Vein endothelial cell (primary cell): ENCODE measurements at places on chromosomes 2 and 18. TPM values are rescaled to one million over a fixed set of nuclear protein-coding genes. Genes with fewer than 3 reads are reported as not detected.

The PLA2R1 gene
- total RNA-seq = 13.8 and 32.0 TPM in 2 replicates

The CYP1B1 gene
- total RNA-seq = 1.3 and 1.6 TPM in 2 replicates

The MOGAT1 gene
- total RNA-seq = not detected in 2 replicates

The DLGAP1 gene
- total RNA-seq = 0.10 and 7.5 TPM in 2 replicates

The POU3F3 gene
- under 0.01 TPM in 1 of 2 replicates, not detected in the other for total RNA-seq

The REG3A gene
- total RNA-seq = not detected in 2 replicates

The GPR45 gene
- total RNA-seq = not detected in 2 replicates

The PLGLB1 gene
- total RNA-seq = 0.57 and 1.3 TPM in 2 replicates

The CFAP210 gene
- total RNA-seq = not detected in 2 replicates

The NYAP2 gene
- total RNA-seq = not detected in 2 replicates

The MBOAT2 gene
- total RNA-seq = 5.6 and 8.3 TPM in 2 replicates

The STK36 gene
- total RNA-seq = 14.7 and 20.7 TPM in 2 replicates

The ABCB11 gene
- 0.57 and 0.98 TPM in 2 replicates for total RNA-seq

The GALR1 gene
- total RNA-seq = not detected in 2 replicates

The EVX2 gene
- not detected in 2 replicates for total RNA-seq

The SYT4 gene
- total RNA-seq = not detected in 2 replicates

The VAMP5 gene
- total RNA-seq = 40.1 and 44.1 TPM in 2 replicates

The MYO5B gene
- 0.65 and 0.96 TPM in 2 replicates for total RNA-seq

The HOXD3 gene
- total RNA-seq = 13.4 and 18.0 TPM in 2 replicates

The CDK15 gene
- not detected in 2 replicates for total RNA-seq

The LYG1 gene
- 0.98 TPM in 1 of 2 replicates, not detected in the other for total RNA-seq

The GCKR gene
- total RNA-seq = 0.98 and 3.2 TPM in 2 replicates

The CHRND gene
- not detected in 2 replicates for total RNA-seq

The CNDP1 gene
- total RNA-seq = not detected in 2 replicates

The FBXO41 gene
- 0.33 and 0.96 TPM in 2 replicates for total RNA-seq

The FEV gene
- not detected in 2 replicates for total RNA-seq

The THSD7B gene
- total RNA-seq = under 0.01 TPM in 1 of 2 replicates, not detected in the other

The TMEM131 gene
- total RNA-seq = 25.2 and 27.9 TPM in 2 replicates

The SGPP2 gene
- total RNA-seq = not detected in 2 replicates

The IL36A gene
- not detected in 2 replicates for total RNA-seq

The DAW1 gene
- total RNA-seq = 0.57 and 3.3 TPM in 2 replicates

The CCL20 gene
- 0.98 and 1.4 TPM in 2 replicates for total RNA-seq

The SERPINB13 gene
- not detected in 2 replicates for total RNA-seq

The FAM124B gene
- total RNA-seq = 151 and 177 TPM in 2 replicates

The WBP1 gene
- 29.4 and 39.2 TPM in 2 replicates for total RNA-seq

The LRRTM4 gene
- total RNA-seq = not detected in 2 replicates

The KYNU gene
- total RNA-seq = not detected in 2 replicates

The RIT2 gene
- total RNA-seq = not detected in 2 replicates

The RTP5 gene
- total RNA-seq = not detected in 2 replicates

The PCARE gene
- not detected in 2 replicates for total RNA-seq

The PAIP2B gene
- total RNA-seq = 0.19 and 0.33 TPM in 2 replicates

The KCNE4 gene
- total RNA-seq = under 0.01 and 0.10 TPM in 2 replicates
